ENCODE measurements at places on chromosomes 3 and 15. TPM values are rescaled to one million over a fixed set of nuclear protein-coding genes. Genes with fewer than 3 reads are reported as not detected.
A peak's percentile ranks its signal among the peaks of the same experiment; 100 is the strongest.

EPHB3 gene
- 7.2 TPM for total RNA-seq

IQCH gene
- 1.00 TPM for total RNA-seq

DNA sequence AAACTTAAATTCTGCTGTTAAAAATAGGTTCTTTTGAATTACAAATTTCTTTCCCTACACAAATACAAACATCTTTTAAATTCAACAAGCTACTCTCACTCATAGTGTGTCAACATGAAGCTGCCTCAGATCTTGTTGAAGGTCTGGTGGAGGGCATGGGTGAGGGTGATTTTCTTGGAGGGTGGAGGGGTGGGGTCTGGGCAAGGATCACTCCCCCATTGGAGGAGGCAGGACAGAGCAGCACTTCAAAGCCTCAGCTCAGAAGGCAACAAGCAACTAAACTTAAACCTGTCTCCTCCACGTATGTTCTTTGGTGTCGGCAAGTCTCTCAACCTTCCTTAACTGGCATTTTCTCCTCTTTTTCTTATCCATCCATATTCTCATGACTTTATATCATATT, 730.9 kb downstream of the NR2F2 start:
- H3K4me3 ChIP-seq = no peak overlapping the region
- H3K36me3 ChIP-seq = no peaks in the 10 kb centered on the region
- peaks cover 11% of the 10 kb centered on the region for H3K27me3 ChIP-seq
- no peak overlapping the region for H3K27ac ChIP-seq

- no peak for DNase-seq
- H3K27ac ChIP-seq = peak overlapping the region; percentile 52
- H3K4me3 ChIP-seq = no peak overlapping the region
- peaks cover 2% of the 10 kb centered on the region for H3K27me3 ChIP-seq
- peaks cover 12% of the 10 kb centered on the region for H3K4me1 ChIP-seq
Observed at GRCh38 chr3:61080737-61081445, 170.4 kb downstream of the FHIT start.

DNA sequence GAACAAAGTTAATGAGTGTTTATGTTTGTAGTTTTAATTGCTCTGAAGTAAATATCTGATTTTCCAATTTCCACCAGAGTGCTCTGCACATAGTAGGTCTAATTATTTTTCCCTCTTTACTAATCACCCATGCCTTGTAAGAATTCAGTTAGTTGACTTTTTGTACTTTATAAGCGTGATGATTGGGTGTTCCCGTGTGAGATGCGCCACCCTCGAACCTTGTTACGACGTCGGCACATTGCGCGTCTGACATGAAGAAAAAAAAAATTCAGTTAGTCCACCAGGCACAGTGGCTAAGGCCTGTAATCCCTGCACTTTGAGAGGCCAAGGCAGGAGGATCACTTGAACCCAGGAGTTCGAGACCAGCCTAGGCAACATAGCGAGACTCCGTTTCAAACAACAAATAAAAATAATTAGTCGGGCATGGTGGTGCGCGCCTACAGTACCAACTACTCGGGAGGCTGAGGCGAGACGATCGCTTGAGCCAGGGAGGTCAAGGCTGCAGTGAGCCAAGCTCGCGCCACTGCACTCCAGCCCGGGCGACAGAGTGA, 507 bp upstream of the VHL start:
- peak overlapping the region; percentile 80 for H3K4me3 ChIP-seq
- no peaks in the 10 kb centered on the region for H3K27me3 ChIP-seq
- DNase-seq = no peak
- peak overlapping the region; percentile 97 for H3K27ac ChIP-seq
- H3K36me3 ChIP-seq = peaks cover 5% of the 10 kb centered on the region

GRCh38 chr3:166889241-166889640, 490.9 kb downstream of the ZBBX start:
- H3K4me1 ChIP-seq = no peaks in the 10 kb centered on the region
- no peak for DNase-seq
- H3K27me3 ChIP-seq = peaks cover 8% of the 10 kb centered on the region
- H3K27ac ChIP-seq = no peak overlapping the region

DNA sequence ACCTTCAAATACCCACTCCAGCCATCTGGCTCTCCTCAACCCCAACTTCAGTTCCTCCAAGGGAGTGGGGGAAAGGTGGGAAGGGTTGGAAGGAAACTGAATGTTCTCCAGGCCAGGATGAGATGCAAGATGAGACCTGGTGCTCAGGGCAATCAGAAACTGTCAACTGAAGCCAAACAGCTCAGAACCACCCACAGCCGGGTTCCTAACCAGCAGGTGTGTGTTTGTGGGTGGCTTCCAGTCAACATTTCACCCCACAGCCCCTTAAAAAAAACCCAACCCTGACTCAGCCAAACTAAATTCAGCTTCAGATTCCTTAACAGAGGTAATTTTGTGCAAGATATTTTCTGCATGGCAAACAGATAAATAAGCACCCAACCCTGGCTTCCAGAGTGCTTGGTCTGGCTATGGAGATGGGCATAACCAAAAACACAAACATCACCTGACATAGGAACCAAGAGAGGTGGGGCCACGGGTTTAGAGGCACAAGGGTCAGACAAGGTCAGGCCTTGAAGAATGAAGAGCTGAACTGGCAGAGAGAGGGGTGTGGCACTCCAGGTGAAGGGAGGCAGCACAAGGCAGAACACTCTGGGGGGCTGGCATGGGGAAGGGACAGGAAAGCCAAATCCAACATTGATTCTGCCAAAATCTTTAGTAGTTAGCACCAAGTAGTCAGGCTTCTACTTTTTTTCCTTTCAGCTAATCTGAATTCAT, 34.7 kb downstream of the ZNF445 start:
- H3K27me3 ChIP-seq = no peaks in the 10 kb centered on the region
- H3K4me1 ChIP-seq = no peaks in the 10 kb centered on the region
- no peak overlapping the region for H3K4me3 ChIP-seq
- peaks cover 34% of the 10 kb centered on the region for H3K36me3 ChIP-seq
- H3K27ac ChIP-seq = no peak overlapping the region

DNA sequence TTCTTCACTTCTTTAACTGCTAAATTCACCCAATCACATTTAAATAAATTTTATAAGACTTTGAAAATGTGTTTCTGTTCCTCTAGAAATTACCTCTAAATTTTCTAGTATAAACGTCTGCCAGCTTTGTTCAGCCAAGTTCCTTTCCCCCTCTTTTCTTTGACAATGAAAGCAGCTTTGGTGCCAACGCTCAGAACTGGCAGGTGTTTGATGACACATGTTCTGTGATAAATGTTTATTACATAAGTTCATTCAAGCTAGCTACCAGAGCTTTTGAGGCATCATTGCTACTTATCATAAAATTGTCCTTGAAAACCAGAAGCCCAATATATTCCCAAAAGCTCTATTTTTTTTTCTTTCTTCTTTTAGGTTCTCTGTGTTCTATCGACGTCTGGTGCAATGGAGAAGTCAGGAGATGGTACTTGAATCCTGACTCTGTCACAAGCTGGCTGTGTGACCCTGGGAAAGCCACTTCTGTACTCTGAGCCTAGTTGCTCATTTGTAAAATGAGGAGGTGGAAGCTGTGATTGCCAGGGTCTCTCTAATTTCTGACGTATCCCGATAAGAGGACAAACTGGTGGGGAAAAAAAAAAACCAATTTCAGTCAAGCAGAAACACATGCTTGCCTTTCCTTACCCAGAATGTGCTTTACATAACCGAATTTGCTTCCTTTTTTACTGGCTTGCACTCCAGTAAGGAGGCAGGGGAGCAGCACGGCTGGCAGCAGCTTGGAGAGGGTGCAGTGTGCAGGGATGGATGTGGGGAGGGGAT, 187.1 kb upstream of the LPP start:
- H3K36me3 ChIP-seq = no peaks in the 10 kb centered on the region
- H3K27ac ChIP-seq = no peak overlapping the region
- H3K4me3 ChIP-seq = no peak overlapping the region
- H3K27me3 ChIP-seq = peaks cover 6% of the 10 kb centered on the region
- no peak for DNase-seq

- no peak for DNase-seq
- no peaks in the 10 kb centered on the region for H3K36me3 ChIP-seq
- H3K4me1 ChIP-seq = peaks cover 7% of the 10 kb centered on the region
- H3K4me3 ChIP-seq = no peak overlapping the region
- no peak overlapping the region for H3K27ac ChIP-seq
Observed at GRCh38 chr3:5271372-5271683, 83.8 kb downstream of the EDEM1 start.
